ENCODE measurements at places on chromosomes 3 and 15. TPM values are rescaled to one million over a fixed set of nuclear protein-coding genes. Genes with fewer than 3 reads are reported as not detected.

Gene TLR9
- not detected for polyA plus RNA-seq

Gene THSD4
- 0.26 TPM for polyA plus RNA-seq

Gene IQCF5
- not detected for polyA plus RNA-seq

- no peak for DNase-seq
Observed at GRCh38 chr15:51341366-51342226, at the start of gene GLDN. TSS of gene GLDN (plus strand) at chr15:51341655. CDS start at chr15:51341685, 30 bp downstream.

DNA sequence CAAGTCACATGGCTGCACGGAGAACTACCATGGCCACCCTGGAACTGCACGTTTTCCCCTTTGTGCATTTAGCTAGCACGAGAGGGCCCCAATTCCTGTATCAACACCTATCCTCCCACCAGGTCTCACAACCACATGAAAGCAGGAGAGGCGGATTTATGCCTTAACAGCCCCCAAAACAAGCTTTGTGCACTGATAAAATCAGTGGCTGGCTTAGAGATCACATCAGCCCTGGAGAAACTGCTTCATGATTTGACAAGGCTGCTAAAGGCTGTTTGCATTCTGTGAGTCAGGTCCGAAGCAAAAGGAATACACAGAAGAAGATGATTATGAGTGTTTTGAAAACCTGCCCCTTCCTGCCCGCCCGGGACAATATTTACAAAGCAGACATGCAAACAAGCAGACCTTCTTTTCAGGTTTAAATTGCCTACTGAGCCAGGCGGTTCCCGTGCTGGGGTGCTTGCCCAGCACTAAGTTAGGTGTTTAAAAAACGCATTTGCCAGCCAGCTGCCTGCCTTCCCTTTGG is 25.9 kb downstream of the CEMIP start:
- DNase-seq = peak; percentile 98

DNA sequence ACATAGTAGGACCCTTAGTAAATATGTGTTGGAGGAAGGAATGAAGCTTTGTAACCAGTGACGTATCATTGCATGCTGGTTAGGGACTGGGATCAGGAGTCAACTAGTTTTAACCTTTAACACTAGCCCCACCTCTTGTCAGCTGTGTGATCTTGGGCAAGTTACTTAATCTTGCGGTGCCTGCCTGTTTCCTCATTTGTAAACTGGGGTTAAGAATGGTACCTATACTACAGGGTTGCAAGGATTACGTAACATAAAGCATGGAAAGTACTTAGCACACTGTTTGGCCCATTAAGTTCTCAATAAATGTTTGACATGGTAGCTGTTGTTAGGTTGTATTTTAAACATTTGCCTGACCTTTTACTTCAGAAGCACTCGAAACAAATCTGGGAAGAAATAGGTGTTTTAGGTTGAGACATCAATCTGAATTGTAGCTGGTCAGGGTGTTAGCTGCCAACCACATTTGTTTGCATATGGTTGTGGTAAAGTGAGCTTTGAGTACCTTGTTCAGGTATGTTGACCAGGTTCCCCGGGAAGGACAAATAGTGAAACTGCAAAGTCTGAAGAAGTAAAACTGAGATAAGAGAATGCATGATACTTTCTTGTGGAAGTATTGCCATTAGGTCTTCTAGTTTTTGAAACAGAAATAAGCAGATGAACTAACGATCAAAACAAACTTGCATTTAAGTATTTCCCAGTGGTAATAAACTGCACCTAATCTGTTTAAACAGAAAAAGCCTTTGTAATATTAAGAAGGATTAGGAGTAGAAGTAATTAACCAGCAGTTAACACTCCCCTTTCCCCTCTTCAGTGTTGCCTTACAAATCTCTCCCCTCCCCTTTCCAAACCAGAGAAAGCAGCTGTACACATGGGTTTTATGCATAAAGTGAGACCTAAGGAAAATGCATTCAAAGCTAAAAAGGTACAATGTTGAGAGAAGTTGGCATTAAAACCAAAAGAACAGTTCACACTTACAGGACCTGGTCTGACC is 25.8 kb upstream of the SCAANT1 start:
- DNase-seq = peak; percentile 15

- DNase-seq = no peak
Observed at GRCh38 chr3:190694335-190695001, 168.0 kb downstream of the GMNC start.

DNA sequence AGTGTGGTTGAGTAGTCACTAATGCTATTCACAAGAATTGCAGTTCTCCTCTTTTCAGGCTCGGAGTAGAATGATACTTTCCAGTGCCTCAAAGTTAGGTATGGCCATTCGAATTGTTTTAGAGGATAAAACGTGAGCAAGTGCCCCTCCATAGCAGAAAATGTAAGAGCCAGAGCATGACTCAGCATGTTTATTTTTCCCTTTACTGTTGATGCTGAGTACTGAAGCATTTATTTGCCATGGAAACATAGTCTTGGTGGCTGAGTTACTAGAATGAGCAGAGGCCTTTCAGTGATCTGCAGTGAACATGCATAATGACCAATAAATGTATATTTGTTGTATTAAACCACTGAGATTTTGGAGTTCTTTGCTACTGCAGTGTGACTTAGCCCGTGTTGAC is 540.6 kb downstream of the NLGN1 start:
- DNase-seq = peak; percentile 3

- DNase-seq = no peak
Observed at GRCh38 chr3:157317895-157318294, 118.8 kb upstream of the PTX3 start.

GRCh38 chr15:98720031-98720430 is 71.7 kb downstream of the IGF1R start:
- no peak for DNase-seq

DNA sequence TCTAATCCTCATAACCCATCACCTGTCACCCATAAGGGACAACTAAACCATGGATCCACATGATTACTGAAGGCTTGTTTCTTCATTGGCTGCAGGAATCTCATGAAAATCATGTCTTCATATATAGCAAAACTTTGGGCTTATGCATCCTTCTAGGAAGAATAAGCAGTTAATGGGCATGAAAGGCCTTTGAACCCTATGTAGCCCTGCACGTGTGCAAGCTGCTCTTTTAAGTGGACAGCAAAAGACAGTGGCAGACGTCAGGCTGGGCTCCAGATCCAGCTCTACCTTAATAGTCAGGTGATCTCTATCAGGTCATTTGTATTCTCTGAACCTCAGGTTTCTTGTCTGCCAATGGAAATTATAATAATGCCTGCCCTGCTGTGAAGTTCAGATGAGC is 18.9 kb downstream of the CYP19A1 start:
- no peak for DNase-seq

DNA sequence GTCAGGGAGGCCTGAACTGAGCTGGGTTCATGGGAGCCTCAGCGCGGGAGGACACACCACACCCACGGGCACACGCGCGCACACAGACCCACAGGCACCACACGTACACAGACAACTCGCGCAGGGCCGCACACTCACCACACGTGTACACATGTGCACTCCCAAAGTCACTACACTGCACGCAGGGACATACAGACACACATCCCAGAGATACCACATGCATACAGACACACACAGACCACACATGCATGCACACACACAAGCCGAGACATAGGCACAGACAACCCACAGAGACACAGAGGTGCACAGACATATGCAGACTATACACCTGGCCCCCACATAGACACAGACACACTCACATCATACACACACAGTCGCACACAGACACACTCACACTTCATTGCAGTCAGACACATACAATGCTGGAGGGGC is 1.1 kb upstream of the MGLL start:
- no peak for DNase-seq

- DNase-seq = no peak
Observed at GRCh38 chr3:131795390-131796090, 239.3 kb downstream of the CPNE4 start.

All from HepG2 (cell line).